ENCODE measurements at places on chromosomes 5 and 9. TPM values are rescaled to one million over a fixed set of nuclear protein-coding genes. Genes with fewer than 3 reads are reported as not detected.

- DNase-seq, result no peak
These were observed 143.3 kb upstream of the IRX2 start for GRCh38 chr5:2894736-2895135.

- DNase-seq, result no peak
These were observed 69.4 kb downstream of the EBF1 start for GRCh38 chr5:159030357-159030756.

GRCh38 chr5:67119010-67119409 is 77.6 kb downstream of the CD180 start:
- no peak for DNase-seq

DNA sequence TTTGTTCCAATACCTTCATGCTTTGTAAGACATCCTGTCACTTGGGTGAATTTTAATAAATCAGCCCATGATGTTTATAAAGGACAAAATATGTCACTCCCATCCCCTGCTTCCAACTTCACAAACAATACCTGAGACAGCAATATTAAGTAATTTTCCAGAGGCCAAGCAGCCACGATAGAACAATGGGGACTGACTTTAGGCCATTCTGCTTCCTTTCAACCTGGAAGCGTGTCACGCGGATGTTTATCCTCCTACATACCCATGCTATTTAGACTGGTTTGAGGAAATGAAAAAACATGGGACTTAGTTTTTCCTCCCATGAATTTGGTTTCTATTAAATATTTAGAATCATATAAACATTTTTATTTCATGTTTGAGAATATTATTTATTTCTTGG is 82.9 kb downstream of the GRAMD2B start:
- peak; percentile 26 for DNase-seq

The IRGM gene
- total RNA-seq, result not detected

DNA sequence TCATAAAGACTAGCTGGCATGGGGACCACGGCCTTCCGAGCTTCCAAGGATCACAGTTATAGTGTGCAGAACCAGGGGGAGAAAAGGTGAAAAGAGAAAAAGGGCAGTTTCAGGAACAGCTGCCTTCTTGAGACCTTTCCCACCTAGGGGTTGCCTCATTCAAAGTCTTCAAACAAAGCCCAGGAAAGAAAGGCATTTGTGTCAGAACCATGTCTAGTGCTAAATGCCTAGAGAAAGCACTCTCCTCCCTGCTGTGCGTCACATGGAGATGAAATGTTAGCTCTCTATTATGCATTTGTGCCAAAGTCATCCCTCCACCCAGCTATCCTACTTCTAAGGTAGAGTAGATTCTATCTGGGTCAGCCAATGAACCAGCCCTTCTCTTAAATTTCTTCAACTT is 1037.3 kb upstream of the WWC1 start:
- no peak for DNase-seq

The SH3GL2 gene
- not detected for total RNA-seq

The LCN1 gene
- not detected for total RNA-seq

DNA sequence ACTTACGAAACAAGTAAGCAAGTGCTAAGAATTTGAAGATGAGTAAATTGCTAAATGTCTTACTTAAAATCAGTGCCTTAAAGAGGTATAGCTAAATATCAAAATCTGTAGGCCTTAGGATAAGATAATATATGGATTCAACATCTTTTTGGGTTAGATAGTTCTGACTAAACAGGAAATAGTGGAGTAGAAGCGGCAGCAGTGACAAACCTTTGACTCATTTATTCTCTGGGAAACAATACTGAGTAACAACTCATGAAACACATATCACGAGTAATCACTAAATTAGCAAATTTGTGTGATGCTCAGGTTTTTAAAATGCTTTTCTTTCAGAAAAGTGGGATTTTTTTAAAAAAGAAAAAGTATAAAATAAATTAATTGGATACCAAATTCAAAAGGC is 762.1 kb upstream of the TYRP1 start:
- no peak for DNase-seq
